Common myeloid progenitor, CD34-positive (primary cell): ENCODE measurements at places on chromosomes 7 and 10.

GRCh38 chr7:901388-902154 is 25.2 kb downstream of the GET4 start:
- no peak for DNase-seq

- no peak for DNase-seq
These were observed 1080.9 kb upstream of the C7orf33 start for GRCh38 chr7:147509541-147510200.

DNA sequence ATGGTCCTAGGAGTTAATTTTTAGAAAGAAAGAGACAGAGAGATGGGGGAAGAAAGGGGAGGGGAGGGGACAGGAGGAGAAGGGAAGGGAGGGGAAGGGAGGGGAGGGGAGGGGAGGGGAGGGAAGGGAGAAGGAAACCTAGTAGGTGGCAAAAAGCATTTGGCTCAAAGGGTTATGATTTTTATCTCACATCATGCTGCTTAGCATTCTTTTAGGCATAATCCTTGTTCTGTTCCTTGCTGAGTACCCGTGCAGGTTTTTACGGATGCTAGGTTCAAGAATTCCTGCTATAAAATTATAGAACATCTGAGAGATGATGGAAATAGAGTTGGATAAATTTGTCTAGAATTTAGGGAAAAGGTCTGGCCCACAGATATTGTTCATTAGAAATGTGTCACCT is 132.4 kb upstream of the PRSS1 start:
- DNase-seq, result no peak

DNA sequence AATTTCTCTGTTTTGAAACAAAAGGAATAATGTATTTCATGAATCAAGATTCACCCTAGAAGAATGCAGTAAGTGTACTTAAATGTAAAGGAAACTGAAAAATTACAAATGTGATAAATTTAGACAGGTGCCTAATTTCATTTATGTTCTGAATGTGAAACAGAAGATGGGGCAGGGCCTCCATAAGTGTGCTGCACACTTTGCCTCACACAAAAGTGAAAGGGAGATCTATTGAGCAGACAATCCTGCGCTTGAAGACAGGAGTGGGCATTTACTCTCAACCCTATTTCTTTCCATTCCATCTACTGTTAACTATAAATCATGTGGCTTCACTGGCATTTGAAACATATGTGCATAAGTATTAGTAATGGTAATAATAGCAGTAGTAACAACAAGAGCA is 36.2 kb downstream of the GNG11 start:
- no peak for DNase-seq

- peak; percentile 46 for DNase-seq
These were observed 53.0 kb upstream of the AGR3 start for GRCh38 chr7:16934722-16935340.

DNA sequence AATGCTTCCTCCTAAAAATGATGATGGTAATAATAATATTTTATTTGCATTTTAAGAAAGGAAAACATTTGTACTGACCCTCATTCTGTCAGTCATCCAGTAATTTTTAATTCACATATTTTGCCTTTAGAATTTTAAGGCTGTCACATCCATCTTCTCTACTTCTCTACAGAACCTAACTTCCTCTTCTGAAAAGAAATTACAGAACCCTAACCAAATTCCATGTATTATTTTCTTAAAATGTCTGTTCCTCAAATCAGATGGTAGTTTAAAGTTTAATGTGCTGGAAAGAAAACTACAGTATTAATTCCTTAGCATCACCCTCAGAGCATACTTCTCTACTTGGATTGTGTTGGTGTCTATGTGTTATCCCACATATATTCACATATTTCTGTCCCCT is 9.0 kb downstream of the PIK3CG start:
- no peak for DNase-seq

DNA sequence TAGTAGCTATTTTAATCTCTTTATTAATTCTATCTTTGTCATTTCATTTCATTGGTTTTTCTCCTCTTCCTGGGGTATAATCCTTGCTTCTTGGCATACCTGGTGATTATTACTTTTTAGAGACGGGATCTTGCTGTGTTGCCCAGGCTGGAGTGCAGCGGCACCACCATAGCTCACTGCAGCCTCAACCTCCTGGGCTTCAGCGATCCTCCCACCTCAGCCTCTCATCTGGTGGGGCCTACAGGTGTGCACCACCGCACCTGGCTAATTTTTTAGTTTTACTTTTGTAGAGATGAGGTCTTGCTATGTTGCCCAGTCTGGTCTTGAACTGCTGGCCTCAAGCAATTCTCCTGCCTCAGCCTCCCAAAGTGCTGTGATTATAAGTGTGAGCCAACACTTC is 22.0 kb upstream of the OCM2 start:
- no peak for DNase-seq

- DNase-seq, result no peak
These were observed 67.7 kb downstream of the HERC4 start for GRCh38 chr10:68007356-68007755.

GRCh38 chr10:119497243-119497642 is 45.3 kb downstream of the RGS10 start:
- no peak for DNase-seq

GRCh38 chr10:116324951-116325635 is 845 bp downstream of the CCDC172 start:
- DNase-seq, result no peak

DNA sequence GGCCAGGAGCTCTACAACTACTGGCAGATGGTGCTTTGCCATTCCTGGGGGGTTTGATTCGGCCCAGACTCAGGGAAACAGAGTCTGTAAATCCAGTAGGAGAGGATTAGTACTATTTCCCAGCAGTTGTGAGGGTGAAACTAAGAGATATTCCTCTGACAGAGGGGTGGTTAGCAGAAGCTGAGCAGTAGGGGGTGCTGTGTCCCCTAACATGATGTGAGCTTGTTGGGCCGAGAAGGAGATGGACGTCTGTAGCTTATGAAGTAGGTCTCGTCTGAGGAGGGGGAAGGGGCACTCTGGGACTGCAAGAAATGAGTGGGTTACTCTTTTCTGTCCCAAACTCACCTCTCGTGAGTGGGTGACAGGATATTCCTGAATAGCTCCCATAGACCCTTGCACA is 179.2 kb upstream of the MBL2 start:
- peak; percentile 68 for DNase-seq

DNA sequence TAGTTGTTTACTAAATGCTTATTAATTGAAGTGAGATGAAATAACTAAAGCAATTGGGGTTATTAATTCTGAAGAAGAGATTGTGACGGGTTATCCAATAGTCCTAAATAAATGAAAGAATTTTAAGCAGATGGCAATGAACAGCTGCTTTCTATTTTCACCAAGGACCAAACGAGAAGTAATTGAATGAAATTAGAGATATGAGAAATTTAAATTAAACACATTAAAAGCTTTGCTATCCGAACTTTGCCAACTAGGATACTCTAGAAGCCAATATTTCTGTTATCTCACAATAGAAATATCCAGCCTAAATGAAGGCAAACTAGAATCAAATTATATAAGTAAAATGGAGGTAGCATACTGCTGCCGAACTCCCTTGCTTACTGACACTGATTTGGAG is 103.2 kb downstream of the GPR37 start:
- DNase-seq, result no peak

- DNase-seq, result no peak
These were observed 29.7 kb upstream of the DDC start for GRCh38 chr7:50594734-50595485.

DNA sequence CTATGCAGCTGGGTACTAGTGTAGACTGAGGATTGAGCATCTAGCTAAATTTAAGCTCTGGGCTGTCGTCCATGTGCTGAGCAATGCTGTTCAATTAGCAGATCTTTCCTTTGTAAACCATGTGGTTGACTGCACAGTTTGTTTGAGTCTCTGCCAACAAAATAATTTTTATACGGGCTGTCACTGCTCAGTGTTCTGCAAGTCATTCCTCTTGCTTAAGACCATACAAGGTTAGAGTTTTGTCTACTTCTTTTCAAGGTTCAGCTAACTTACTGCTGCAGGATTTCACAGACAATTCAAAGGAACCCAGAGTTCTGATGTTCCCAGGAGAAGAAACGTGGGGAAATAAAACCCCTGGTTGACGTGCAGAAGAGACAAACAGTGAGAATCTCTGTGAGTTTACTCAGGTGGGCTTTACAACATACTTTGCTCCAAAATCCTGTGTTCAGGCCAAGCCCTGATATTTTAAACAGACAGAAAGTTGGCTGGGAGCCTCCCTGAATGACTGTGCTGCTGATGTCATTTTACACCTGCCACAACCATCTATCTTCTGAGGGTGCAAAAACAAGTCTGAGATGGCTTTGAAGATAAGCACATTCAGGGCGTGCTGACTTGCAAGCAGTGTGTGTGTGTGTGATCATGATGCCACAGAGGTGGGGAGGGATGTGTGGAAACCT is 177.1 kb upstream of the SVIL start:
- peak; percentile 99 for DNase-seq

- no peak for DNase-seq
These were observed 5.5 kb downstream of the OPN4 start for GRCh38 chr10:86659721-86660453.

DNA sequence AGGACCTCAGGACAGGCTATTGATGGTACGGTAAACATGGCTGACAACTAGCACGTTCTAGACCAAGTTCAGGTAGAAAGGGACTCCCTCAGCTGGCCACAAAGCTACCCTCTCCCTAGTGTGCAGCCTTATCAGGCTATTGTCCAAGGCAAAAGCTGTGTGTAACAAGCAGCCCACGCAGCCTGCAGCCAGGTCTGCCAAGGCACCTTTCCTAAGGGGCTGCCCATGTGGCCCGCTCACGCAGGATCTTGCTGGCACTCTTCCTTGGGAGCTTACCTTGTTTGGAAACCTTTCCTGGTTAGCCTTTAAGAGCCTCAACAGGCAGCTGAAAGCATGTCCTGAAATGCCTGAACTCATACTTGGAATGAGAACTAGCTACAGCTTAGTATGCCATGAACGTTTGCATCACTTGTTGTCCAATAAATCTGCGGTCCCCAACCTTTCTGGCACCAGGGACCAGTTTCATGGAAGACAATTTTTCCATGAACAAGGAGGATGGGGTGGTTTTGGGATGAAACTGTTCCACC is 51.7 kb downstream of the SYPL1 start:
- DNase-seq, result no peak

- no peak for DNase-seq
These were observed 9.2 kb downstream of the DNA2 start for GRCh38 chr10:68462536-68462935.

GRCh38 chr7:1062296-1063294 is 18.2 kb downstream of the GPR146 start:
- peak; percentile 87 for DNase-seq

DNA sequence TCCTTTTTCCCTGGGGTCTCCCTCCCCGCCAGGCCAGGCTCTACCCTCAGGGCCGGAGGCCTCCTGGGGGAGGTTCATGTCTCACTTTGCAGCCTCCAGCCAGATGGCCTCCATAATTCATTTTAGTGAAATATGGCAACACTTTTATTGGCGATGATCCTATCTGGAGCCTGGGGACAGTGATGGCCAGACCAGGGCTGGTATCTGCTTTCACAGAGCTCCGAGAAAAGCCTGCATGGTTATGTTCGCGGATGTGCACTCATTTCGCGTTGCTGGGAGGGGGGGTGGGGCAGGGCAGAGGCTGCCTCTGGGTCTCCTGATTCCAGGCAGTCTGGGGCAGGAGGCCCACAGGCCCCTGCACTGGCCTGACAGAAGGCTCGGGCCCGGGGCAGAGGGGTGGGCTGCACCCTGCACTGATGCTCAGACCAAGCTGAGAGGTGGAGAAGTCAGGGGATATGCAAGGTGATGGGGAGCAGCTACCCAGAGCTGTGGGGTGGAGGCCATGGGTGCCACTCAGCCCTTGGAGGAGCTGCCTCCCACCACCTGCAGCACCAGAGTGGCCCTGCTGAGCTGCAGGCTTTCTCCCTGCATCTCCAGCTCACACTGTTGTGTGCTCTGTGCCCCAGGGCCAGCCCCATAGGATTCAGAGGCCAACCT is 85.3 kb upstream of the RET start:
- DNase-seq, result no peak

DNA sequence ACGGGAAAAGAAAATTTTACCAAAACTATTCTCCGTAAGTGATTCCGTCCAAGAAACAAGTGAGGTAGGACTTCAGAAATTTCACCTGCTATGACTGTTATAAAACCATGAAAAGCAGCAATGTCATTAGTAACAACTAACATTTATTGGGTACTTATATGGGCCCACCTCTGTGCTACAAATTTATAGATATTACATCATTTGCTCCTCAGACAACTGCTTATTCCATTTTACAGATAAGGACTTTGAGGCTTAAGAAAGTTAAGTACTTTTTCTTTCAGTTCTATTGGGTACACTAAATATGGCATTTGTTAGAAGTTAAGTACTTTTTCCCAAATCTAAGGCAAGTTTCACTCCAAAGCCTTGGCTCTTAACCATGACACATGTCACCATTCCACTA is 36.3 kb downstream of the HACD1 start:
- no peak for DNase-seq

GRCh38 chr10:49579621-49580020 is 30.5 kb upstream of the SLC18A3 start:
- no peak for DNase-seq

DNA sequence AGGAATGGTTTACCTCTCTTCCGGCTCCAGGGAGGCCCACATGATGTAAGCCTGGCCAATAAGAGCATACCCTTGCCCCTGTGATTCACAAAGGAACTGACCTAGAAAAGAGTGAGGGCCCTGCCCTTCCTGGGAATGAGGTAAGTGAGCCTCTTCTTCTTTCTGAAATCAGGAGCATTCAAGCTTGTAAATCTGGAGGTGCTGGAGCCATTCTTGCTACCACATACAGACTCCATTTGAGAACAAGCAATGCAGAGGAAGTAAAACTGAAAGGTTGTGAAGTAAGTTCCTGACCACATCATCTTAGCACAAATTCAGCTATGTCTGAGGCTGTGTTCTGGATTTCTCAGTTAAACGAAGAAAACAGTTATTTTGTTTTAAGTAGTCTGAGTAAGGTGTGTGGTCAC is 132.2 kb downstream of the CD36 start:
- DNase-seq, result no peak

DNA sequence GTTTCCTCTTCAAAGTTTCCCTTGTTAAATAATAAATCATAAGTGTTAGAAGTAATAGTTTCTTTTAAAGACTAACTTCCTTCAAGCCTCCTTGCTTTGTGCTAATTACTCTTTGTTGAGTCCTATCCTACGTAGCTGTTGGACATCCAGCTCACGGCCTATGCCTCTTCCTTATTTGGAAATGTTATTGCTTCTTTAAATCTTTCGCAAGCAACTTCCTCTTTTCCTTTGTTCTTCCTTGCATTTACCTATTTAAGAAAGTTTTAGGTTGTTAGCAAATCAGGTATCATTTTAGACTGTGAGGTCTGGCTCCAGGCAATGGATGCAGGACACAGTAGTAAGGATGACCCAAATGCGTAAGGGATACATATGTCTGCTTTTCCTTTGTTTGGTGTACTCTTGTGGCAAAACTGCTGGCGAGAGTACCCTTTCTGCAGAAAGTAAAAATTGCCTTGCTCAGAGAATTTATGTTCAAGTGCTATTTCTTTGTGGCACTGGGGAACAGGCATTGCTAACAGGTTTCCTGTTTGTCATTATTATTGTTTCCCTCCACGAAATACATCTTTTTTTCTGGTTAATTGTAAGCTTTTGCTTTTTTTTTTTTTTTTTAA is 110.5 kb downstream of the DYNC2I1 start:
- peak; percentile 11 for DNase-seq
